B cell (primary cell): ENCODE measurements at places on chromosomes 12 and 14. TPM values are rescaled to one million over a fixed set of nuclear protein-coding genes. Genes with fewer than 3 reads are reported as not detected.

PHLDA1 gene
- 1.0 and 1.5 TPM in 2 replicates for polyA plus RNA-seq

KRT75 gene
- not detected in 2 replicates for polyA plus RNA-seq

RIN3 gene
- polyA plus RNA-seq: 57.2 and 62.1 TPM in 2 replicates

NUDT4 gene
- polyA plus RNA-seq: 18.3 and 21.6 TPM in 2 replicates

CCDC175 gene
- polyA plus RNA-seq: not detected in 2 replicates

KDM2B gene
- polyA plus RNA-seq: 108 and 109 TPM in 2 replicates

TMTC1 gene
- not detected in 2 replicates for polyA plus RNA-seq
